ENCODE measurements at places on chromosomes 7 and 10. TPM values are rescaled to one million over a fixed set of nuclear protein-coding genes. Genes with fewer than 3 reads are reported as not detected.

DNA sequence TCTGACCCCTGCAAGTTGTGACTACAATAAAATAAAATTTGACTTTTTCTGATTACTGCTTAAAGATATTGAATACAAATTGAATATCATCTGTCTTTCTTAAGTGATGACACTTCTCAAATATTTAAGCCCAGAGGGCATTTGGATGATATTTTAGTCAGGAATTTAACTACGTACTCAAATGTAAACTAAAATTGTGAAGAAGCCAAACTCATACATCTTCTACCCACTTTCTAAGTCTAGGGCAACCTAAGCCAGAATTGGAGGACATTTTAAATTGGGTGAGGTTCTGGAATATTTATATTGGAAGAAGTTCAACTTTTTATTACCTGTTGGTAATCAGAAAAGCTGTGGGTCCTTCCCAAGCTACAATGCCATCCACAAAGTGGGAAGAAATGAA is 149.1 kb upstream of the WDR11 start:
- no peak overlapping the region for H3K27ac ChIP-seq
- H3K4me1 ChIP-seq, result no peaks in the 10 kb centered on the region
- no peaks in the 10 kb centered on the region for H3K27me3 ChIP-seq
- no peak overlapping the region for H3K4me3 ChIP-seq
- H3K36me3 ChIP-seq, result no peaks in the 10 kb centered on the region
- no peak for DNase-seq

- no peaks in the 10 kb centered on the region for H3K36me3 ChIP-seq
- no peak overlapping the region for H3K27ac ChIP-seq
- no peak for DNase-seq
- H3K27me3 ChIP-seq, result peaks cover 9% of the 10 kb centered on the region
- no peak overlapping the region for H3K4me3 ChIP-seq
Observed at GRCh38 chr7:87100326-87100725, 40.9 kb upstream of the ELAPOR2 start.

GRCh38 chr7:150784954-150785353 is 15.2 kb downstream of the TMEM176B start:
- H3K36me3 ChIP-seq, result no peaks in the 10 kb centered on the region
- no peak overlapping the region for H3K4me3 ChIP-seq
- H3K27ac ChIP-seq, result no peak overlapping the region
- peaks cover 35% of the 10 kb centered on the region for H3K27me3 ChIP-seq
- peaks cover 2% of the 10 kb centered on the region for H3K4me1 ChIP-seq
- no peak for DNase-seq

GRCh38 chr10:36840788-36841187 is 284.6 kb upstream of the ANKRD30A start:
- H3K36me3 ChIP-seq, result no peaks in the 10 kb centered on the region
- no peak overlapping the region for H3K27ac ChIP-seq
- H3K4me3 ChIP-seq, result no peak overlapping the region
- no peaks in the 10 kb centered on the region for H3K27me3 ChIP-seq

DNA sequence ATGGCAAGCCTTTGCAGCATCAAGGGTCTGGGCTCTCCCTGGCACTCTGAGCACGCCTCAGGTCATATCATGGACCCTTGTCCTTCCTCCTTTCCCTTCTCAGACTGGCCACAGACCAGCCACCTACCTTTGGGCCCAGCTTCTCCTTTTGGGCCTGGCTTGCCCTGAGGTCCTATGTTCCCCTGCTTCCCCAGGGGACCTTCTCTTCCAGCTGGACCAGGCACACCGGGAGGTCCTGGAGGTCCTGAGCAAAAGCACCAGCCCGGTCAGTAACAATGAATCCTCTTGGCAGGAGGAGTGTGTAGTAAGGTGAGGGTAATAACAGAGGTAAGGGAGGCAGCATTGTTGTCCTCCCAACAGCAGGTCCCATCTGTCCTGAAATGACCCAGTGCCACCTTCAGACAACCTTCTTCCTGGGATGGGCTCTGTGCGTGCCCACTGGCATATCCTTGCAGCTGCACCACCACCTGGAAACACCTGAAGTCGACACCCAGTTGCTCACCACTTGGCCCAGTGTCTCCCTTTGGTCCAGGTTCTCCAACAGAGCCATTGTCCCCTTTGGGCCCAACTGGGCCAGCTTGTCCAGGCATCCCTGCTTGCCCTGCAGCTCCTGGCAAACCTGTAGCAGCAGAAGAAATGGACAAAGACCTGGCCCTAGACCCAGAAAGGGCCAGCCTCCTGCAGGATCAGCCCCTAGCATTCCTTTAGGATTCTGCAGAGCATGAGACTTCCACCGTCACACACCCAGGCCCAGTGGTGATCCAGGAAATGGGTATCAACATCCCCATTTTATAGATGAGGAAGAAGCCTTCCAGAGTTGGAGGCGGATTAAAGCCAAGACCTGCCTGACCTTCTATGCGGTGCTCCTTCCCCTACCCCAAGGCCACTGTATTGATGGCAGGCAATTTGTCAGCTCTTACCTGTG is 6.4 kb downstream of the SFTPD start:
- DNase-seq, result no peak
- H3K36me3 ChIP-seq, result no peaks in the 10 kb centered on the region
- peaks cover 2% of the 10 kb centered on the region for H3K27me3 ChIP-seq
- H3K4me1 ChIP-seq, result peaks cover 8% of the 10 kb centered on the region
- no peak overlapping the region for H3K27ac ChIP-seq

- H3K4me3 ChIP-seq, result no peak overlapping the region
- H3K27me3 ChIP-seq, result peaks cover 2% of the 10 kb centered on the region
- peaks cover 2% of the 10 kb centered on the region for H3K4me1 ChIP-seq
- DNase-seq, result peak; percentile 43
- no peak overlapping the region for H3K27ac ChIP-seq
- H3K36me3 ChIP-seq, result no peaks in the 10 kb centered on the region
Observed at GRCh38 chr10:78437998-78438906, 404.6 kb downstream of the RPS24 start.

GRCh38 chr7:139230774-139231512 is at the start of gene UBN2:
Gene UBN2 (plus strand): TSS chr7:139231237. CDS start chr7:139231485, 248 bp downstream.
- H3K27ac ChIP-seq, result peak within 1 kb of the TSS; percentile 98
- peaks cover 12% of the 10 kb centered on the region for H3K27me3 ChIP-seq

GRCh38 chr7:159024280-159024951 is 120.3 kb downstream of the VIPR2 start:
- H3K4me3 ChIP-seq, result no peak overlapping the region
- peak; percentile 18 for DNase-seq
- H3K27ac ChIP-seq, result no peak overlapping the region
- H3K4me1 ChIP-seq, result no peaks in the 10 kb centered on the region
- peaks cover 10% of the 10 kb centered on the region for H3K27me3 ChIP-seq
- H3K36me3 ChIP-seq, result no peaks in the 10 kb centered on the region

DNA sequence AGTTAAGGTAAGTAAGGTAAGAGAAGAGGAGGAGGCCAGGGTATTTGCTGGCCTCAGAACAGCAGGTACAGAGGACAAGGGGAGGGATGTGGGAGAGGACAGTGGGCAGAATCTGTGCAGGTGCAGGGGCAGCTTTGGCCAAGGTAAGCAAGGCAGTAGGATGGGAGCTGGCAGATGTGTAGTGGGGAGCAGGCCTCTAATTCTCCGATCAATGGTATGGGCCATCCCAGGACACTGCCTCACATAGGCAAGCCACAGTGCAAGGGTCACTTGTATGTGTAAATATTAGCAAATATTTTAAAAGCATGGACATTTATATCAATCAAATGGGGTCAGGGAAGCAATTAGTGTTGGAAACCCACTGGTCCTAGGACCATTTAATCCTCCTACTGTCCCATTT is 373.5 kb downstream of the GRID1 start:
- H3K27me3 ChIP-seq, result peaks cover 12% of the 10 kb centered on the region
- DNase-seq, result no peak
- no peaks in the 10 kb centered on the region for H3K36me3 ChIP-seq
- no peak overlapping the region for H3K4me3 ChIP-seq
- no peaks in the 10 kb centered on the region for H3K4me1 ChIP-seq
- no peak overlapping the region for H3K27ac ChIP-seq

DNA sequence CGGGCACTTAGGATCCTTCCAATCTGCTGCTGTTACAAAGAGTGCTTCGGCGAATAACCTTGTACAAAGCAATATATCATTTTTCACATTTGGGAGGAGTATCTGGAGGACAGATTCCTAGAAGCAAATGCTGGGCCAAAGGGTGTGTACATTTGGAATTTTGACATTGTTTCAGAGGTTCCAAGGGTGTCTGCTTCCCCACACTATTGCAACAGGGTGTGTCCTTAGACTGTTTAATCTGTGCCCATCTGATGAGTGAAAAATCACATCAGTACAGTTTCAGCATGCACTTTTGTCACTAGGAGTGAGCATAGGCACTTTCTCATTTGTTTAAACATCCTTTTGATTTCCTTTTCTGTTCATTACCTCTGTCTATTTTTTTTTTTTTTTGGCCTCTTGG is 8.6 kb upstream of the ELFN1 start:
- H3K27ac ChIP-seq, result no peak overlapping the region
- H3K4me1 ChIP-seq, result peaks cover 2% of the 10 kb centered on the region
- no peak overlapping the region for H3K4me3 ChIP-seq
- no peak for DNase-seq

GRCh38 chr10:113879691-113880090 is 25.2 kb downstream of the NHLRC2 start:
- H3K36me3 ChIP-seq, result peaks cover 46% of the 10 kb centered on the region
- H3K4me3 ChIP-seq, result no peak overlapping the region
- H3K27me3 ChIP-seq, result no peaks in the 10 kb centered on the region
- peaks cover 10% of the 10 kb centered on the region for H3K4me1 ChIP-seq
- no peak overlapping the region for H3K27ac ChIP-seq

GRCh38 chr7:95546647-95547046 is 49.7 kb downstream of the PDK4 start:
- H3K4me1 ChIP-seq, result no peaks in the 10 kb centered on the region
- H3K4me3 ChIP-seq, result no peak overlapping the region
- no peak for DNase-seq
- H3K27me3 ChIP-seq, result no peaks in the 10 kb centered on the region
- H3K27ac ChIP-seq, result no peak overlapping the region

METTL27 gene
- total RNA-seq, result 0.74 TPM

GHRHR gene
- total RNA-seq, result not detected

COX19 gene
- 29.3 TPM for total RNA-seq

PPP1R17 gene
- total RNA-seq, result not detected

All from activated naive CD8-positive, alpha-beta T cell treated with anti-CD3 and anti-CD28 coated beads, Interleukin-2, amount 10 ng/mL, durations not matched to agents 7 days and 5 days (primary cell).